ENCODE measurements at places on chromosomes 11 and 22.

DNA sequence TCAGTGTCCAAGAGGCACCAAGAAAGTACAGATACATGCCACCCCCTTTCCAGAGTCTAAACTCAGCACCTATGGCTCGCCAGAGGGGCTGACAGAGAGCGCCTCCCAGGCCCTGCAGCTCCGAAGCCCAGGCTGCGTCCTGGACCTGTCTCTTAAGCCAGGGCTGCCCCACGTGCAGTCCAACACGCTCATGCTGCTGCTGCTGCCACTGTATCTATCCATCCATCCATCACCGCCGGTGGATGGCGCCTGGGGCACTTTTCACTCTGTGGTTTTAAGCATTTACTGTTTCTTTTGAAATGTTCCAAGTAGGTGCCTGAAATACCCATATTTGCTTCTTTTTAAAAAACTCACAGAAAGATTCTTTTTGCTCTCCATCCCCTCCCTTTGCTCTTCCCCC lies 41.8 kb downstream of the MACROD1 start:
- no peak for DNase-seq

DNA sequence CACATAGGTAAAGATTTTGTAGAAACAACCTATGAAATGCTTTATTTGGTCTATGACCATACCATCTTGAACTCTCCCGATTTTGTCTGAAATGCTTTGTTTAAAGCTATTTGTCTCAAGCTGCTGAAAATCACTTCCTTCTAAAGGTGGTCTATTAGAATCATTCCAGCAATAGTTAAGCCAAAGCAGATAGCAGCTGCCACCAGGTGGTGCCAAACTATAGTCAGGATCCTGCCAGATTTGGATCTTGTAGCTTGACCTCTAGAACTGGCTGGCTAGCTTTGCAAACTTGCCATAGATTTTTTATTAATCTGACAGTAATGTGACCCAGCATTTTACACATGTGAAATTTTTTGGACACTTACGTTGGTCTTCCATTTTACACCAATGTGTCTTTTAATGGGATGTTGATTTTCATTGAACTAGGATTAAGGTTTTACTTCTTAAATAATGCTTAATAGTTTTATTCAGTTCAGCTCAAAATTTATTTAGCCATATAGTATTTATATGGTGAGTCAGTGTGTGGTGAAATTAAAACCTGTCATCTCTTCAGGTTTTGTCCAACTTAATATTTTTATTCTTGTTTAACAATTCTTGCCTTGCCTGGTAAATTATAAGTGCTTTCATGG lies 19.7 kb downstream of the CTR9 start:
- peak; percentile 42 for DNase-seq

DNA sequence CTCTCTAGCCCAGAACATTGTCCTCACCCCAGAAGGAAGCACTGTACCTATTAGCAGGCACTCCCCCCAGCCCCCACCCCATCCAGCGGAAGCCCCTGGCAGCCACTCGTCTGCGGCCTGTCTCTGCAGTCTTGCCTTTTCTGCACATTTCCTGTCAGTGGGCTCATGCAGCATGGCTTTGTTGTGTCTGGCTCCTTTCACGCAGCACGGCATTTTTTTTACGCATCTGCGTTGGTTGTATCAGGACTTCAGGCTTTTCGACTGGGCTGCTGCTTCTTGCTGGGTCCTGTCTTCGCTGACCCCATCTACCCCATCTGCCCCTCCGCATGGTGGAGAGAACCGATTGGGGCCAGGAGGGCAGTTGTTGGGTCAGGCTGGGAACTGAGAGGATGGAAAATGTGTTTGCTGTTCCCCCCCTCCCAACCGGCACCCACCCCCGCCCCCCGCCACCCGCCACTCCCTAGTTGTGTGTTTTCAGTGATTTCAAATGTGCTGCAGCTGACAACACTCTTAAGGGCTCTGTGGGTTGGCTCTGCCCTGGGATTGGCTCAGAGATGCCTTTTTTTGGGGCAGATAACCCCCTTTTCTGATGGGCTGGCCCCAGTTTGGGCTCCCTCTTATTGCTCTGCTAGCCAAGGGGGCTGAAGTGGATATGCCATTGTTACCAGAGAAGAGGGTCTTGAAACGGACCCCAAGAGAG lies 110.0 kb downstream of the KIAA1671 start:
- DNase-seq = no peak

- no peak for DNase-seq
These were observed 414.0 kb upstream of the LUZP2 start for GRCh38 chr11:24082860-24083259.

DNA sequence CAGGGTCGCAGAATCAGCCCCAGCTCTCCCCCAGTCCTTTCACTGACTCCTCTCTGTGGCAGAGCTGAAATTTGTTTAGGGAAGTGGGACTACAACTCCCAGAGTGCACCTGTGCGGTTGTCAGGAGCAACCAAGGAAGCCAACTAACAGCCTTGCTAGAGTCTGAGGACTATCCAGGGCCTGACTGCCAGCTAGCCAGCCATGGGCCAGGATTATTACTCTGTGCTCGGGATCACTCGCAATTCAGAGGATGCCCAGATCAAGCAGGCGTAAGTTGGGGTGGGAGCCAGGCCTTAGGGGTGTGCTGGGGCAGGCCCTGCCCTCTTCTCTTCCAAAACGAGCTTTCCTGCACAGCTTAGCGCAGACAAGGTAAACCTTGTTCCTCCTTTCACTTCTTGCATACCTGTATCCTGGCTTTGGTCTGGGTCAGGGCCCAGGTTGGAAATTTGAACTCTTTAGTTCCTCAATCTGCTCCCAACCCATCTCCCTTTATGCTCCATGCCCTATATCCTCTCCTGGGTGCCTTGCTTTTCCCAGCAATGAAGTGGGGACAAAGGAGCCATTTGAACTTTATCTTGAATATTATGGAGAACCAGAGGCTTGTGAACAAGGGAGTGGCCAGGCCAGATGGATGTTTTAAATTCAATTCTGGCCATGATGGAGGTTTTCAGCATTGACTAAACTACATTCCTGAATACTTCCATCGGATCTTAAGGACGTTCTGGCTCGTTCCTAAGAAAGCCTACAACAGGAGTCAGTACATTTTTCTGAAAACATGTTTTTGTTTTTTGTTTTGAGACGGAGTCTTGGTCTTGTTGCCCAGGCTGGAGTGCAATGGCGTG lies at the start of gene DNAJB13:
Gene DNAJB13 (plus strand): TSS at position 158 of the 842 bp plus-strand sequence. CDS start 44 bp downstream, at position 202.
- DNase-seq = peak; percentile 18
